ENCODE measurements at places on chromosomes 1 and 21.

DNA sequence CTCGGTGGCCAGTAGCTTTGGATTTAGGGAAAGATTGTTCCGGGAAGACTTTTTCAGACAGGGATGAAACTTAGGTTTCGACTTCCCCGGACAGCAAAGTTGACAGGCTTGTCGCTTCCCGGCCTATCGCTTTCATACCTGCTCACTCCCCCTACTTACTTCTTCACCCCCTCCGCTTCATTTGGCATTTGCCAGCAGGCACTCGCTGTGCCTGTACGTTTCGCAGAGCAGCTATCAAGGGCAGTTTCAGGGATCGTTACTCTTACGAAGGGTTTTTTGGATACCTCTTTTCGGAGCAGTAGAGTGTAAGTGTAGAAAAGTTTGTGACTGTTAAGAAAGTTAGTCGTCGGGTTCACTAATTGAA lies 393 bp downstream of the BLZF1 start:
- peak; percentile 10 for DNase-seq

GRCh38 chr21:15210235-15210678 lies 145.5 kb upstream of the NRIP1 start:
- no peak for DNase-seq

DNA sequence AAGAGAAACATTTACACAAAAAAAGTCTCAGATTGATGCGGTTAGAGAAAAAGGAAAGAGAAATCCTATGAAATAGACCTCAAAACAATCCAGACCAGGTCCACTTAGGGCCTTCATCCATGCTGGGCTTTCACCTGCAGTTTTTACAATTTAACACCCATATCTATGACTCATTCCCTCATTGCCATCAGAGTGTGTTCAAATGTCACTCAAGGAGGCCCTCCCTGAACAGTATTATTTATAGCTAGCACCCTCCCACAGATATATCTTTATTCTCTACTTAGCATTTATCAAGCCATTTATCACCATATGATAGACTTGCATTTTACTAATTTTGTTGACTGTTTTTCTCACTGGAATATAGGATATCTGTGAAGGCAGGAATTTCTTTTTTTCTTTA lies 824 bp upstream of the KRTAP21-3 start:
- no peak for DNase-seq

GRCh38 chr1:162060314-162060713 lies 9.2 kb upstream of the NOS1AP start:
- no peak for DNase-seq

- no peak for DNase-seq
These were observed 301.0 kb downstream of the GRIK1 start for GRCh38 chr21:29638761-29639327.

- DNase-seq = no peak
These were observed 40.8 kb downstream of the ITSN1 start for GRCh38 chr21:33682992-33683627.

DNA sequence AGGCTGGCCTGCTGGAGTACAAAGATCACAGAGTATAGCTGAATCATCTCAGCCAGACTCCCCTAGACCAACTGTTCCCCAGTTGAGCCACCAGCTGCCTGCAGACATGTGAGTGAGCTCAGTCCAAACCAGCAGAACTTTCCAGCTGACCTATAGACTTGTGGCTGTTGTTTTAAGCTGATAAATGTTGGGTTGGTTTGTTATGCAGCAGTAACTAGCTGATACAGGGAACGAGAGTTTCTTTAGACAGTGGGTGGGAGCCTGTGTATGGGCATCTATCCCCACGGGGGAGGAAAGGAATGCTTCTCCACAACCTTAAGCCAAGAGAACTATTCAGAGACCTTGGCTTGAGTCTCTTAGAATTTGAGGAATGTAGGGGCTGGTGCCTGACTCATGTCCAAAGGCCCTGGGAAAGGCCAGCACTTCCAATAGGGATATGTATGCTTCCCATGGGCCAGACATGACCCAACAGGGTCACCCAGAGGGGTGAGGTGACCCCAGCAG lies 30.1 kb downstream of the SLC1A7 start:
- no peak for DNase-seq

DNA sequence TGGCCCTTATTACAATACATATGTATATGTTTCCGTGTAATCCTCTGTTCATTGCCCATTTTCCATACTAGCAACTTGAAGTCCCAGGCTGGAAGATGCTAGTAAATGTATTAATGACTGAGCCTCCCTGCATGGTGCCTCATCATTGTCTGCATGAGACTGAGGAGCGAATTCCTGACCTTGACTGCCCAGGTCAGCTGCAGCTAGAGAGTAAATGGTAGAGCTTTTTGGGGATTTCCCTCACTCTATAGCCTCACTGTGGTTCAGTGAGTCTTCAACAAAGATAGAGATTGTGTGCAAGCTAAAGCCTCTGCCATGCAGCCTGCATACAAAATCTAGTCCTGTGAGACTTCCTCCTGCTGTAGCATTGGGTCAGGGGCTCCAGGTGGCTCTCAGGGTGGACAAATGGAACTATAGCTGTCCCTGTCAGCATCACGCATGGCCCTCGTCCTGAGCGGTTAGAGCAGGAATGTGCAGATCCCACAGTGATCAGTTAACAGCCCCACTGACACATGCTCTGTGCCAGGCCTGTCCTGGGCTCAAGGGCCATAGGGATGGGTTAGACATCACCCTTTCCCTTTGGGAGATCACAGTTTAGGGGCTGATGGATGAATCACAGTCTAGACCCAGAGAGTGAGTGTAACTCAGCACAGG lies 741.7 kb downstream of the MATN1 start:
- DNase-seq = no peak

- no peak for DNase-seq
These were observed at the start of gene KCNE2 for GRCh38 chr21:34363733-34364132. KCNE2 (plus strand) TSS chr21:34364006; CDS start chr21:34370479, 6,473 bp downstream.

GRCh38 chr1:9872430-9873165 lies 37.5 kb downstream of the CTNNBIP1 start:
- DNase-seq = no peak

DNA sequence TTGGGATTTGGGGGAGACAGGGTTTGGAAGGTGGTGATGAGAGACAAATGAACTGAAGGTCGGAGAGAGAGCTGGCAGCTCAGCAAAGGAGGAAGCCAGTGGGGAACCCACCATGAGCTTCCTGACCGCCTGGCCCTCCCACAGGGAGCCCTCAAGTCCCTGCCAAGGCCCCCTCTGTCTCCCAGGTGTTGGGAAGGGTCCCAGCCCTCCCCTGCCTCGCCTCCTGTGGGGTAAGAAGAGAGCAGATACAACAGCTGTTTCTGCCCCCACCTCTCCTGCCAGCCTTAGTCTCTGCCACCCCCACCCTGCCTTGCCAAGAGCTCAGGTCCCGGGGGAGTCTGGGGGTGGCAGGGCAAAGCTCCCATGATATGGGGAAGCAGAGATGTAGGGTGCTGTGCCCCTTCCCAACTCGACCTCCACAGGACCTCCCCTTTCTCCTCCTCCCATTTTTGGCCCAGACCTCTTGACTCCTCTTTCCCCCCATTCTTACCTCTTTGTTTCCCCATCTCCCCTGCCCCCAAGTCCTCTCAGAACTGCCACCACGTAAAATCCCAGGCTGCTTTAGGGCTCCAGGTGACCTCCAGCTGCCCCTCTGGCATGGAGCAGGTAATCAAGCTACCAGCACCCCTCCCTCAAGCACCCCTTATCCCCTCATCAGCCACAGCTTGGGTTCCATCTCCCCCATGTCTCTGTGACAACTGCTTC lies 556 bp downstream of the S100A1 start:
- DNase-seq = no peak

GRCh38 chr1:225737161-225737560 lies 40.5 kb upstream of the SRP9 start:
- no peak for DNase-seq

DNA sequence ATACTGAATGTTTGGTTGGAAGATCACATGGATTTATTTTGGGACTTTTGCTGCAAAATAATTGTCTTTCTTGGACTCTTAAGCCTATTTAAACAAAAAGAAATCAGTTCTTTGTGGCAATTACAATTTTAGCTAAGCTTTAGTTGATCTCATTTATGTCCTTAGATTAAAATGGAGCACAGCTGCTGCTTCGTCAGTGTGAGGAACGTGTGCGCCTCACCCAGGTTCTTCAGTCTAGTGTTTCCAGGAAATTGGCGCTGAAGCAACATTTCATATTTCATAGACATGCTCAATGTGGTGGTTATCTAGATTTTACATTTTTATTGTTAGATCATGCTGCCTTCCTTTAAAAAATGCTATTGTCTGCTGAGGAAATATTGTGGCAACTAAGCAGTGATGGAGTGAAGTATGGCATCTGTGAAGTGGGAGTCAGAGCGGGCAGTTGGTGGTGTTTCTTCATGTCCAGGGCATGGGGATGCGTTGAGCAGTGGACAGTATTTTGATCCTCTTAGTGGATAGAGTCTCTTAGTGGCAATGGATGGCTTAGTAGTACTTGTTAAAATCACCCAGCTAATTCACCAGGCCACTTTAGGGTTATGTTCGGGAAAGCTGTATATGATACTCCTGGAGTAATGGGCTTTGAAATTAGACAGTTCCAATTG lies 5.6 kb downstream of the DDI2 start:
- DNase-seq = no peak

GRCh38 chr1:168246506-168246905 lies 20.7 kb downstream of the SFT2D2 start:
- no peak for DNase-seq

- no peak for DNase-seq
These were observed 23.9 kb downstream of the TTC34 start for GRCh38 chr1:2777424-2778219.

GRCh38 chr21:17512253-17513213 lies at the start of gene CXADR:
CXADR (plus strand) TSS chr21:17513043; CDS start chr21:17513130, 87 bp downstream.
- DNase-seq = peak; percentile 70

GRCh38 chr1:231392389-231393131 lies 29.5 kb downstream of the EGLN1 start:
- DNase-seq = no peak

- no peak for DNase-seq
These were observed 193.0 kb downstream of the CACNA1E start for GRCh38 chr1:181676269-181676668.

DNA sequence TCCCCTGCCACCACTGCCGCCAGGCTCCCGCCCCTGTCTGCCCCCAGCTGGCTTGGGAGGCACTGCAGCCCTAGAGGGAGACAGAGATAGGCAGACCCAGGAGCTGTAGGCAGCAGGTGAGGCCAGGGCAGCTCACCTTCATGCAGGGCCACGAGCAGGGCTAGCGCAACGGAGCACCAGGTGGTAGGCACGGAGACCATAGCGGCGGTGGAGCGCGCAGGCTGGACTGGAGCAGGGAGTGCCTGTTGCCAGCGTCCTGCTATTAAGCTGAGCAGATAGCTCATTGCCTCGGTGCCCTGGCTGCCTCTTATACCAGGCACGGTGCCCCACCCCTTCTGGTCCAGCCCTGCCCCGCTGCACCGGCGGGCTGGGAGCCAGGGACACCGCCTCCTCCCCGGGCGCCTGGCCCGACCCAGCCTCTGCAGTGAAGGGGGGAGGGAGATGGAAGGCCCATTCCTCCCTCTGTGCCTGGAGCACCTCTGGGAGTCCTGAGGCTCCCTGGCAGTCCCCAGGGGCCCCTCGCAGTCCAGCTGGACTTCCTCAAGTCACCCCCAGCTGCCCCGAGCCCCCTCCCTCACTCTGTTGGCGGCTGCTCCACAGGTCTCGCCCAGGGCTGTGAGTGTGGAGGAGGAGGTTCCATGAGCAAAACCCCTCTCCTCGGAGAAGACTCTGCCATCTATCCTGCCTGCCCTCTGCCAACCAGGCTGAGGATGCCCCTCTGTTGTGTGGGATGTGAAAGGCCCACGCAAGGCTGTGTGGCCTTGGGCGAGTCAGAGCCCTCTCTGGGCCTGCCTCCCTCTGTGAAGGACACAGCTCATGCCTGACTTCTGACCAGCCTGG lies at the start of gene EDN2:
Gene EDN2 (minus strand): TSS at position 282 of the 840 bp plus-strand sequence. CDS start 82 bp downstream, at position 200.
- DNase-seq = no peak

GRCh38 chr1:159144571-159144970 lies 26.8 kb upstream of the CADM3 start:
- no peak for DNase-seq

- no peak for DNase-seq
These were observed 58.0 kb upstream of the DMRTA2 start for GRCh38 chr1:50481142-50481736.

DNA sequence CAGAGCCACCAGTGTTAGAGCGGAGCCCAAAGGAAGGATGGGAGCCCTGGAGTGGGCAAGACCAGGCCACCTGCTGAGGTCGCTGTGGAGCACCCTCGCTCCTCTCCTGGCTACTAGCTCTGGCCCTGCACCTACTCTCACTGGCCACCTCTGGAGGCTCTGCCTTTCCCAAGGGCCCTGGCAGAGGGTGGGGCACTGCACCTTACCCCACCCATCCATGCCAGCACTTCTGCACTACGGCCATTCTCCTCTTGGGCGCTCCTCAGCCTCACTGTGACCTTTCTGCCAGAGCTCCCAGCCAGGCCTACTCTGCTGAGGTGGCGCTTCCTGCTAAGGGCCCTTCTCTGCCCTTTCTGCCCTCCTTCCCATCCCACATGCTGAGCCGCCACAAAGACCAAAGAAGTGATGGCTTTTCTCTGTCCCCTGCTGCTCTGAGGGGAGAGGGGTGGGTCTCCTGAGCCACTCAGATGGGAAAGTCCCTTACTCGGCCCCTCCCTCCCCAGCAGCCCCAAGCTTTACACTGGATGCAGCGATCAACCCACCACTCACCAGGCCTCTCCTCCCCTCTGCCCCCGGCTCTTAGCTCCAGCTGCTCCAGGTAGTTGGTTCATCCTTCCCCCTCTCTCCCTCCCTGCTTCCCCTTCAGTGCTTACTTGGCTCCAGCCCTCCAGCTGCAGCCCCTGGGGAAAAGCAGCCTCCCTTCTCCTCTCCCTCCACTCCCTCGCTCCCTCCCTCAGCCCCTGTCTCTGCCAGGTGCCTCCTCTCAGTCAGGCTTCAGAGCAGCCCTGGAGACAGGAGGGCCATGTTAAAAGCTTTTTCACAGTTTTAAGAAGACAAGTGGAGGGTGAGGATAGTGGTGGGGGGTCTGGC lies 14.8 kb upstream of the TMEM222 start:
- DNase-seq = no peak

DNA sequence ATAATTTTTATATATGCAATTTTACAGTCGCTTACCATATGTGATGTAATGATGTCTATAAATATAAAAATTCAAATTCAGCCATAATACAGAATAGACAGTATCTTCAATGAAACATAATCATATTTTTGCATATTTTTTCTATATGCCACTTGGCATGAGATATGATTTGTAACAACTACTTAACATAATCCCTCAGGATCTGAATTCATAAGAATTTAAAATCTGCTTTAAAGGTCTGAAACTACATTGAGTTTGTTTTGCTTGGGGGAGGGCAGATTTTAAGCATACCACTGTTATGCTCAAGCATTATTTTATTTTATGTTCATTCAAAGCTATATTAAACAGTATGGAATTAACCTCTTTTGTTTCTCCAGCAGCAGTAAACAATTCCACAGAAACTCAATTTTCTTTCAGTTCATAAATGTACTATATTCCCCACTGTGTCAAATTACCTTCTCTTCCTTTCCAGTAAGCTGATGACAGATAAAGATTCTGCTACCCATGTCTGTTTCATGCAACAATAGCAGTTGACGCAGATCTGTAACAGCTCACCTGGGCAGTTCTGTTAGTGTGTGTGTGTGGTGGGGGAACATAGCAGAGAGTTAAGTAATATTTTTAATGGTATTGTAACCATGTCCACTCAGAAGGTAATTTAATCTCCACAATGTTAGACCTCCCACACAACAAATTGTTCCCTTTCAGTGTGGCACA lies 224.8 kb downstream of the NTNG1 start:
- DNase-seq = no peak

Measured in activated T-cell treated with anti-CD3 and anti-CD28 coated beads for 4 hours (primary cell).